AG08396 (cell line): ENCODE measurements at places on chromosomes 4 and X.

DNA sequence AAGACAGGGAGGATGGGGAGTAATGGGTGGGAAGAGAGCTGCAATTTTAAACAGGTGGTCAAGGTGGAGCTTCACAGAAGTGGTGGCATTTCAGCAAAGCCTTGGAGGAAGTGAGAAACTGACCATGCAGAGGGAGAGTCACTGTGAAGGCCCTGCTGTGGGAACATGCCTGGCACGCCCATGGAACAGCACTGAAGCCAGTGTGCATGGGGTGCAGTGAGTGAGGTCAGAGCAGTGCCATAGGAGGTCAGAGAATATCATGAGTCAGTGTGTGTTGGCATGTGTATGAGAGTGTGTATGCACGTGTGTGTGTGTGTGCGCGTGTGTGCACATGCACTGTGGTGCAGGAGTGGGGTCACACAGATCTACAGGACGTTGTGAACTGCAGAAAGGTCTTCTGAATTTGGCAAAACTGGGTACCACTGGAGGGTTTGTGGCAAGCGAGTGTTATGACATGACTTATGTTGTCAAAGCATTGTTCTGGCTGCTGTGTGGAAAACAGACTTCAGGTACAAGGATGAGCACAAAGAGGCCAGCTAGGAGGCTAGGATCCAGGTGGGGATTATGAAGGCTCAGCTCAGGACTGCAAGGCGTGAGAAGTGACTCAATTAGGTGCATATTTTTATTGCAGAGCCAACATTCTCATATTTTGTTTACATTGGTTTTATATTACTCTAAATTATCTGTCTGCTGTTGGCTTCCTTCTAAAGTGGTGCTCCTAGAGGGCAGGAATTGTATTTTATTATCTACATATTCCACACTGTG is 34.0 kb downstream of the ZNF827 start:
- DNase-seq: no peak

DNA sequence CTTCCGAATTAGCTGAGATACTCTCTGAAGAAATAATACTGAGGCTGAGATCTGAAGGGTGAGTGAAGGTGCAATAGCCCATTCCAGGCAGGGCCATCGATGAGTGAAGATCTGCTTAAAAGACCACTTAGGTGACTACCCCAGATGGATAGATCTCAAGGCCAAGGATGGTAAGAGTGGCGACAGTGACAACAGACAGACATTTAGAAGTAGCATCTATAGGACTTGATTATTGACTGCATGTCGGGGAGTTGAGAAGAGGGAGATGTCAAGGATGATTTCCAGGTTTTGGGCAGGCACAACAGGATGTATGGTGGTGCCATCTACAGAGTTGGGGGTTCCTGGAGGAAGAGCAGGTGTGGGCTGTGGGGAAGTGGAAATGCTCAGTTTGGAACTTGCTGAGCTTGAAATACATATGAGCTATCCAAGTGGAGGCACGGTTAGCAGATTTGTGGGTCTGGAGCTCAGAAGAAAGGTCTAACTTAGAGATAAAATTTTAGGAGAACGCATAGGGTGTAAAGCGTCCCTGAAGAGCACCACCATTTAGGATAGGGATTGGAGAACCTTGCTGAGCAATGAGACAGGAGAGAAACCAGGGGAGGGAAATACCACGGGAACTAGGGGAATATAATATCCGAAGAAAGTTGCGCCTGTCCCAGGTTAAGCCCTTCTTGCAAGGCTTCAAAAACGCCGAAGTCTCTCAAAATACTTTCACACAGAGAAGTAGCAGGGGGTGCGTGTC is 688 bp downstream of the UFSP2 start:
- DNase-seq: no peak

DNA sequence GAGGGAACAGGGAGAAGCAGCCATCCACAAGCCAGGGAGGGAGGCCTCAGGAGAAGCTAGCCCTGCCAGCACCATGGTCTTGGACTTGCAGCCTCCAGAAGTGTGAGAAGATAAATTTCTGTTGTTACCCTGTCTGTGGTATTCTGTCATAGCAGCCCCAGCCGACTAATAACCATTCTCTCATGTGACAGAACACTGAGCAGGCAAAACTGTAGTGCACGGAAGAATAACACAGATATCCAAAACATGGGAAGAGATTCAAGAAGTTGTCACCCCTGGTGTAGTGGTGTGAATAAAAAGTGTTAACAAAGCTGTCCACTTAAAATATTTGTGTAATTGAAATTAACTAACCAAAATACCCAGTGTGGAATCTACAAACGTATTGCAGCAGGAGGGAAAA is 265.0 kb downstream of the ARHGAP10 start:
- DNase-seq: no peak

GRCh38 chr4:109548655-109549054 is 11.4 kb upstream of the MCUB start:
- peak; percentile 17 for DNase-seq

- no peak for DNase-seq
Measured at GRCh38 chrX:20197641-20198210, 56.1 kb upstream of the EIF1AX start.

- DNase-seq: no peak
Measured at GRCh38 chr4:186216465-186217024, 10.8 kb upstream of the KLKB1 start.

DNA sequence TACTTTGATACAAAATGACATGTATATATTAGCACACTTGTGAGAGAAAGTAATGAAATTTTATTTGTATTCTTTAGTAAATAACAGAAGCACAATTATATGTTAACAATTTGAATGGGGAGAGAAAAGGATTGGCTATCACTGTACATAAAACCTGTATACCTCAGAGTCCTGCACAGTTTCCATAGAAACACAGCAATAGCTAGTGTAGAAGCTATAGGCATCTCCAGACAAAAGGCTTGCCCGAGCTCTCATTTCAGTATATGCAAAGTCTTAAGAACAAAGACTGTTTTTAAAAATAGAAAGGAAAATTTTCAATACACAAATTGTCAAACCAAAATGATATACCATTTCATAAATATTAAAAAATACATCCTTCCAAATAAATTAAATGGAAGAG is 38.5 kb downstream of the GPM6A start:
- no peak for DNase-seq

GRCh38 chrX:64204252-64204651 is 1.3 kb downstream of the AMER1 start:
- DNase-seq: no peak
